ENCODE measurements at places on chromosomes 3 and 15.

DNA sequence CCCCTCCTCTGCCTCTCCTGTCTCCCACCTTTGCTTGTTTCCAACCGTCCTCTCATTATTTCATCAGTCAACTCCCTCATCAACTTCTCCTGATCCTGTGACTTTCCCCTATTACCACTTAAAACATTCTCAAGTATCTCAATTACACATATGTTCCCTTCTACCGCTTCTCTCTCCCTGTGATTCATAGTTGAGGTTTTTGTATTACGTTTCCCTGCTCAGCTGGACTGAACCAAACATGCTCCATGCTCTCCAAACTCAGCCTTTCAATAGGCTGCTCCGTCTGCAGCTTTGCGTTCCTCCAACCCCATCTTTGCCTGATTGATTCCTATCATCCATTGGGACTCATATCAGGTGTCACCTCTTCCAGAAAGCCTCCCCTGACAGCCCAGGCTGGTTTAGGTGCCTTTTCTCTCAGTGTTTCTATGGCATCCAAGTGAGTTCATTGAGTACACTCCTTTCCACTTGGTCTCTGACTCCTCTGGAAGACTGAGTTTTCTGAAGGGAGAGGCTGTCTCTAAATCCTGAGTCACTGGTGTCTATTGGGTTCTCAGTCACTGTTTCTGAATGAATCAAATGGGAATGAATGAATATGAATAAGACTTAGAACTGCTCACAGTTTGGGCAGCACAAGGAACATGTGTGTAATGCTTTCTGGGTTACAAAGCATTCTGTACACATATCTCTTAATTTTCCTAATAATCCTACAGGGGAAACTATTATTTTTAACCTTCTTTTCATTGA lies 56.4 kb downstream of the PLD1 start:
- no peak for DNase-seq

- no peak for DNase-seq
Measured at GRCh38 chr3:142947352-142947751, 16.1 kb downstream of the PAQR9 start.

- DNase-seq = no peak
Measured at GRCh38 chr3:188326968-188327367, 173.0 kb downstream of the LPP start.

- DNase-seq = no peak
Measured at GRCh38 chr15:97654481-97655076, 305.9 kb upstream of the ARRDC4 start.

GRCh38 chr3:177601152-177601551 lies 403.9 kb upstream of the TBL1XR1 start:
- DNase-seq = no peak

All from MM.1S (cell line).